ENCODE measurements at places on chromosomes 7 and 10.

DNA sequence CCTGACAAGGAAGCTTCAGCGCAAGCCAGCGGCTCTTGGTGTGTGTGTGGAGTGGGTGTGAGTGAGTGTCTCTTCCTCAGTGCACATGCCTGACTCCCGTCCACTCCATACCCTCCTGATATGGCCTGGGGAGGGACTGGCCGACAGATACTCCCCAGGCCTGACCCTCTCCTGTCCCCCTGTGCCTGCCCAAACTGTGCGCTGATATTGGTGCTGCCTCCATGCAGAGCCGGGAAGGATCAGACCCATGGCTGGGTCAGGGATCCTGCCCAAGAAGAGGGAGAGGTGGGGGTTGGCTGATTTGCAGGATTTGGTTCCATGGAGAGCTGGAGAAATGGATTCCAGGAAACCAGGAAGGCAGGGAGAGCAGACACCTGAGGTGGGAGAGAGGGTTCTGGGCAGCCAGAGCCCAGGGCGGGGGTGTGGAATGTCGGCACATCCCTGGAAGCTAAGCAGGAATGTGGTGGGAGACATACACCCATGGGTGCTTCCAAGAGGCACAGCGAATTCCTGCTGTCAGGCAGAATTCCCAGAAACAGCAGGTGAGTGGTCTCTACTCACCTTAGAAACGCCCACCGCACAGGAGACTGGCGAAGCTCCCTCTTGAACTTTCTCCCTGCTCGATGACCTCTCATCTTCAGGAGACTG lies 6.3 kb downstream of the CALML5 start:
- DNase-seq, result no peak

DNA sequence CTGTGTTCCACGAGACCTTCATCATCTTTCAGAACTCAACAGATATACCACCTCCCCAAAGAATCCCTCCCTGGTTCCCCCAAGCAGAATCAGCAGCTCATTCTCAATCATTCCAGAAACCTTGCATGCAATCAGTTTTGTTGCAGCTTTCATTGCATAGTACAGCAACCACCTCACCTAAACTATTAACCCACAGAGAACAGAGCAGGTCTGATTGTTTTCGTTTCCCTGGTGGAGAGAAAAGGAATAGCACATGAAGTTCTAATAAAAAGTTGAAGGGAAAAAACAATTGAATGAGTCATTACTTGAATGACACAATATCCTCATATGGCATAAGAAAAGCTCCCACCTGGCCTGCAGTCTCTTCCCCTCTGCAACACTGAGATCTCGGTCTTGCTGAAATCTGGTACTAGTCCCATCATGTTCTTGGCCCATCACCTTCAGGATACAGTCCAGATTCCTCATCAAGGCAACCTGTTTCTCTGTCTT lies 147.1 kb upstream of the GDF10 start:
- DNase-seq, result peak; percentile 23

GRCh38 chr7:144668503-144668902 lies 167.3 kb downstream of the TPK1 start:
- DNase-seq, result no peak

GRCh38 chr10:42999385-43000020 lies 77.4 kb upstream of the RET start:
- DNase-seq, result no peak

- no peak for DNase-seq
Observed at GRCh38 chr7:151304856-151305255, 36.8 kb upstream of the NUB1 start.

DNA sequence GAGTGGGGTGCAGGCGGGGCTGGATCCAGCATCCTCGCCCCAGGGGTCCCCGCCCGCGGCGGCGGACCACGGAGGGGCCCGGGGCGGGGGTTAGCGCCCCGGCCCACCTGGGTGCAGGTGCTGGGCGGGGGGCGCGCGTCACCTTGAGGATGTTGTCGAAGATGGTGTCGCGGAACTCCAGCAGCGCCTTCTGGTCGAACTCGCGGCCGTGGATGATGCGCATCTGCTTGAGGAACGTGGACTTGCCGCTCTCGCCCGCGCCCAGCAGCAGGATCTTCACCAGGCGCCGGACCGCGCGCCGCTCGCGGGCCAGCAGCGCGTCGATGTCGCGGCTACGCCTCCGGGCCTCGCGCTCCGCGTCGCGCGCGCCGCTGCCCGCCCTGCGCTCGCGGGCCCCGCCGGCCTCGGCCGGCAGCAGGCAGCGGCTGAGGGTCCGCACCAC lies 376 bp downstream of the GNA12 start:
- DNase-seq, result peak; percentile 43
